ENCODE measurements at places on chromosomes 3 and 15.

- no peak for DNase-seq
Observed at GRCh38 chr15:71654042-71654719, 156.2 kb upstream of the NR2E3 start.

DNA sequence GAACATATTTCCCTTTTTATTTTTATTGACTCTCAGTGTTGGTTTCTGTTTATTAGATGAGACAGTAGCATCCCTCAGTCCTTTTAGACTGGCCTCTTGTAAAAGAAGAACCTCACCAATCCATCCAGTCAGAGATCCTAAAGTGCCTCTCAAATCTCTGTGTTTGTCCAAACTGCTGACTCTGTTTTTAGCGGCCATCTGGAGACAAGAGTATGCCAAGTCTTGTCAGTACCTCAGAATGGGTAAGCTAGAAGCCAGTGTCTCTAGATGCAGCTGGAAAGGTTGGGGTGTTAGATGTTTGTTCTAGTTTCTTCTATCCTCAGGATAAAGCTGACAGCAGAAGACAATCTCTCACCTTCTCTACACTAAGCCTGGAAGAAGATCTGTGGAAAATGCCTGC is 537.7 kb upstream of the ZNF385D start:
- DNase-seq, result peak; percentile 52

DNA sequence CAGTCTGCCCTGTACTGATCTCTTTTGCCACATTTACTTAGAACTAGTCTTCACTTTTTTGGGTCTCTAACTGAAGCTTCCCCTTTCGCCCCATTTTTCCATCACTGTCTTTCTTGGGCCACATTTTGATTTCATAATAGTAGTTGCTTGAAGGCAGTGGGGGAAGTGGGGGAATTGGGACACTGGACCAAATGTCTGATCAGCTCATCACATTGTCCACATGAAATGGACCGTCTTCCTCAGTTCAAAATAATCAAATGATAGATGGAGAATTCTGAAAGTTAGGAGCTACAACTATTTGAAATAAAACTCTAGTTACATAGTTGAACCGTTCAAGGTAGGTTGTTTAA is 747 bp downstream of the PDCD6IP start:
- DNase-seq, result no peak

- no peak for DNase-seq
Observed at GRCh38 chr15:75945953-75946352, 42.3 kb downstream of the FBXO22 start.

DNA sequence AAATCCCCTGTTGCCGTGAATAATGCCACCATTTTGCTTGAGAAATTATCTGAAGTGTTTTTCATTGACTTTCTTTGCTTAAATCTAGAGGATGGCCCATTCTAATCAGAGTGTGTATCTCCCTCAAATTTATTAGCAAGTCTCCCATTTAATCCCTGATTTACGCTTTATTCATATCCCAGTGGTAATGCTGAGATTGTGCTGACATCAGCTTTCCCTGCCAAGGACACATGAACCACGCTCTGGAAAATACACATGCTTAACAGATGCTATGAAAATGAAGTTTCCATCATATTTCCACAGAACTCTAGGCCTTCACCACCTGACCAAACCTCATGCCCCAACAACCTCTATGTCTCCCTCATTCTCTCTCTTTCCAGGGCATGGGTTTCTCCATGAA is 545.4 kb downstream of the TUSC7 start:
- DNase-seq, result no peak

- DNase-seq, result no peak
Observed at GRCh38 chr3:123840961-123841360, 43.2 kb downstream of the MYLK start.

DNA sequence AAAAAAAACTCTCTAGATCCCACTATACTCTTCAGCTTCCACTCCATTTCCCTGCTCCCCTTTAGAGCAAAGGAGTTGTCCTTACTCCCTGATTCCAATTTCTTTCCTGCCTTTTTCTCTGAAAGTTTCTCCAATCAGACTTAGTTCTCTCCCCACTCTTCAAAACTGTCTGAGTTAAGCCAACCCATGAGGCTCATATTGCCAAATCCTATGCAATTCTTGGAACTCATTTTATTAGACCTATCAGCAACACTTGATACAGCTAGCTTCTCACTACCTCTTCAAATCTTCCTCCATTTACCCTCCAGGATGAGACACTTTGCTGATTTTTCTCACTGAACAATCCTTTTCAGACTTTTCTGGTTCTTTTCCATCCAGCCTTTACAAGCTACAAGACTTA is 233.1 kb downstream of the THRB start:
- no peak for DNase-seq
